Frontal cortex (tissue), 4 donors: ENCODE measurements at places on chromosomes 12 and 14.
A peak's percentile ranks its signal among the peaks of the same experiment; 100 is the strongest.

- peak; percentile 43 for DNase-seq
Measured at GRCh38 chr14:100056964-100057795, 8.0 kb upstream of the EVL start.

- DNase-seq: no peak
Measured at GRCh38 chr14:52352061-52352491, 38.0 kb downstream of the PTGER2 start.

DNA sequence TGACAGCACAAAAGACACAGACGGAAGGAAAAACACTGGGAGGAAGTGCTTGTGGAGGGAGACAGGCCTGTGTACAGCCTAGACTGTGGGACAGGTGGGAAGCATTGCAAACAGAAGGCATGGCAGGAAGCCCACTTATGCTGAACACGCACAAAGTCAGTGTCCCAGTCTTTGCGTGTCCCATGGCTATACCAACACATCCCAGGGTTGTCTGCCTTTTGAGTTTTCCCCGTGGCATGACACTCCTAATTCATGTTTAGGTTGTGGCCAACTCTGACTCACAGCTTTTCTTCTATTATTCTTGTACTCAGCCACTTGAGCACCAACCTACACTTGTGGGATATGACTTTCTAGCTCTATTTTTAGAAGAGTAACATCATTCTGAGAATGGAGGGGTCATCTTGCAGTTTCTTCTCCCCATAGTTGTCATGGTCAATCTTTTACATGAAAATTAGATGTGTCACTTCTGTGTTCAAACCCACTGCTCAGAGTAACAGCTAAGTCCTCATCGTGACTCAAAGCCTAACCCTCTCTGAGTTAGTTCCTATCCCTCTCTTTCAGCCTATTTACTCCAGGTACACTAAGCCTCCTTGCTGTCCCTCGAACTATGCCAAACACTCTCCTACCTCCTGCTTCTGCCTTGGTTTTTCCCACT lies 27.5 kb upstream of the JPH4 start:
- no peak for DNase-seq

GRCh38 chr14:92847278-92847677 lies 53.2 kb downstream of the GOLGA5 start:
- DNase-seq: no peak

- DNase-seq: no peak
Measured at GRCh38 chr14:51318813-51319597, 79.0 kb downstream of the TMX1 start.

DNA sequence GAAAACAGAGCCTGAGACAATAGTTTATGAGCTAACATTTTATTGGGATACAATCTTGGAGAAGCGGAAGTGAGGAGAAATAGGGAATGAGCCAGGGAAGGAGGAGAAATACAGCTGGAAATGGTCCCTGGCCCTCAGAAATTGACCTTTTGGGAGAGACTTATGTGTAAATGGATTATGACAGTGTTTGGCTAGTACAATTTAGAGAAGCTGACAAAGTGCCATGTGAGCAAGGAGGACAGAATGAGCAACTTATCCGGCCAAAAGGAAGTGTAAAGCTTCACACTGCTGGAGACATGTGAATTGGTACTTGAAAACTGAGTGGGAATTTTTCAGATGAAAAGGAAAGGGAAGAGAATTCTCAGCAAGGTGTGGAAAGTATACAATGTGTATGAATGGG lies 2.9 kb downstream of the GLIPR1 start:
- DNase-seq: no peak

DNA sequence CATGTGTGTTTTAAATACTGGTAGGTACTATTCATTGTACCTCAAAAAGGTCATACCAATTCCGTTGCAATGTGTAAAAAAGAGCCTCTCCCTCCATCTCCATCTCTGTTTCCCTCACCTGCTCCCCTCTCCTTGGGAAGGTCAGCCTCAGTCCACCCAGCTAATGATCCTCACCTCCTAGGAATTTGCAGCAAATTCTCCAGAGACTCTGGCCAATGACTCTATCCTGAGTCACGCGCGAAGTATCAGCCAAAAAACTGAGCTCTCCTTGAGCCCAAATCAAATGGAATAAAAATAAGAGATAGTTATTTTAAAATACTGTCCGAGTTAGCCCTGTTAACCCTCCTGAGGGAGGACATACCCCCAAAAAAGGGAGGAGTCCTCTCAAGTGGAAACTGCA lies 148.4 kb downstream of the DPF3 start:
- no peak for DNase-seq

DNA sequence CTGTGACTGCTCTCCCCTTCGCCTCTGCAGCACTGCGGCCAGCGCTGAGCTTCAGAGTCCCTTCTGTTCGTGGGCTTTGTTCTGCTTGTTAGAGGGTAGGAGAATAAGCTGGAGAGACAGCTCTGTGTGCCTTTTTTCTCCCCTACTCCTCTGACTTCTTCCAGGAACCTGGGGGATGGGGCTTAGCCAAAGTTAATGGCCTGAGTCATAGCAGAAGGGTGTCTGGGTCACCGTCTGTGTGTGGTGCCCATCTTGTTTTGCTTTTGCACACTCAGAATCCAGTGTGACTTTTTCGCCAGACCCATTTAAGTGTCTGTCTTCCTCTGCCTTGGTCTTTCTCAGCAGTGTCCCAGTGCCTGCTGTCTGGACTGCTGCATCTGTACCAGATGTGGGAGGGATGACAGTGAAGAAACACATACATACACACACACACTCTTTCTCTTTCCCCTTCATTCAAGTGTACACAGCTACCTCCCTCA lies 3.0 kb downstream of the KIF5A start:
- DNase-seq: no peak

DNA sequence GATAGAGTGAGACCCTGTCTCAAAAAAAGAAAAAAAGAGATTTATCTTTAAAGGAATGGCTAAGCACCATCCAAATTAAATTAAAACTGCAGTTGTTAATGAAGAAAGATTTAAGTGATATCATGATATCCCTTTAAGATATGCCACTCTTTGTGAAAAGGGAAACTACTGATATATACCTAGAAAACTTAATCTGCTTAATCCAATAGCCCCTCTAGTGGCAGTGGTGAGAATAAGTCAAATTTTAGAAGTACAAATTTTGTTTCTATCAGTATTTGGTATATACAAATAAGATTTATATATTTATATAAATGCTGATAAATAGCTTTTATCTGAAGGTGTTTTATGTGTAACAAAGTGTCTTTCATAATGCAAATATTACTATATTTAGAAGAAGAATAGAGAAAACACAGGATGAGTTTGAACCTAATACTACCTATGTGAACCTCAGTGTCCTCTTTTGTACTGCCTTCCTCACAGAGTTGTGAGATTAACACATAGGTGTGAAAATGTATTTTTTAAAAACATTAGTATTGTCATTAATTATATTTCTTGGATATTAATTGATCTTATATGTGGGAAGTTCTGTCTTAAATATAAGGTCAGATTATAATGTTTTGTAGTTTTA lies 51.4 kb upstream of the GARIN2 start:
- no peak for DNase-seq

- DNase-seq: no peak
Measured at GRCh38 chr14:100640471-100641273, 53.5 kb upstream of the BEGAIN start.

GRCh38 chr12:45773747-45774146 lies 44.2 kb downstream of the ARID2 start:
- no peak for DNase-seq

DNA sequence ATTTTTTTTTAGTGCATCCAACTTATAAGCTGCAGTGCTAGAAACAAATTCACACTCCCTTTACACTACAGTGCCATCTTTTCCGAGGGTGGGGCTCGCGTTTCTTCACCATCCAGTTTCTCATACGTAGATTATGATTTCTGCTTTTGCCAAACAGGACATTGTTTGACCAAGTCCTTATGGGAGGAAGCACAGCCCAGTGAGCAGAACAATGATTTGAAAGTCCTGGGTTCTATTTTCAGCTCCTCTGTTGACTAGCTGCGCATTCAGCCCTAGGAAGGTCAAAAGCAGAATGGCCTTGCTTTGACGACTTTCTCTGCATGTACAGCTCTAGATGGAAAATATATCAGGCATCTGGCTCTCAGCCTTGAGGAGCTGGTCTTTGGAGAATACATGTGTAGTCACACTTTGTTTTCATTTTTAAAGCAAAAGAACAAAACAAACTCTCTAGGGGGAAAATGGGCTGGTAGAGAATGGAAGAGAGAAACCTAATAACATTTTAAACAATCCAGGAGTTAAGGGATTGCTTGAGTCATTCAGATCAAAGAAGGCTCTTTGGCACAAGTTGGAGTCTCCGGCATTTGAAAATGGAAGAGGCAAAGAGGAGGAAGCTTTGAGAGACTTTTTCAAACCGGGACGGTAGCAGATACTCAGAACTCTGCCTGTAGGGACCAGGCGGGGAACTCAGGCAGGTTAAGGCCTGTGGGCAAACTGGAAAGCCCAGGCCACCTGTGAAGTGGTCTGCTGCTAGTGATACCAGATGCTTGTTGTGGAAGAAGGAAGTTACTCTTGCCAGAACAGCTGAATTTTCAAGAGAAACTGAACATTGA lies 257.3 kb upstream of the PLEKHG7 start:
- DNase-seq: no peak

DNA sequence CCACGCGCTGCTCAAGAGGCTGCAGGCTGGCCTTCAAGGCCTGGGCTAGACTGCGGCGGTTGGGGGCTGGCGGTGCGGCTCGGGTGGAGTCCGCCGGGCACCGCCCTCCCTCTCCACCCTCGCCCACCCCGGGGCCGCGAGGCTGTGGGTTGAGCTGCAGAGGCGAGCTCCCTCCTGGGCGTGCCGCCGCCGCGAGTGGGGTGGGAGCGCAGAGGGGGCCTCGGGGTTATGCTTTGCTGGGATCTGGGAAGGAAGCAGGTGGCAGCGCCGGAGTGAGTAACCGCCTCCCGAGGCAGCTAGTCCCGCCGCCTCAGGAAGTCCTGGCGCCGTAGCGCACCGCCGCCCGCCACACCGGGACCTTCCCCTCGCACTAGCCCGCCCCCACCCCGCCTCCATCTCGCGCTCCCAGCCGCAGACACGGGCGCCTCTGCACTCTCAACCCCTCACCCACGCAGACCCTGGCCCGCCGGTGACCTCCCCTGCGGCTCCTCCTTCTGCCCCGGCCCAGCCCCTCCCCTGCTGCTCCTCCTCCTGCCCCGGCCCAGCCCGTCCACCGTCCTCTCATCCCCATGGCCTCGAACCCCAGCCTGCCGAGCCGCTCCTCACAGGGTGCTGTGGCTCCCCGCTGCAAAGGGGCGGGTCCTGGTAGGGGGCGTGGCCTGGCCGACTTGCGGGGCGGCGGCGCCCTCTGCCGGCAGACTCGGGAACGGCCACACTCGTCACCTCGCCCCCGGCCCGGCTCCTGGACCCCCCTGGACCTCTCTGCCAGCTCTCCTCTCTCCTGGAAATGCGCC lies 16.6 kb downstream of the TAMALIN start:
- DNase-seq: peak; percentile 94

DNA sequence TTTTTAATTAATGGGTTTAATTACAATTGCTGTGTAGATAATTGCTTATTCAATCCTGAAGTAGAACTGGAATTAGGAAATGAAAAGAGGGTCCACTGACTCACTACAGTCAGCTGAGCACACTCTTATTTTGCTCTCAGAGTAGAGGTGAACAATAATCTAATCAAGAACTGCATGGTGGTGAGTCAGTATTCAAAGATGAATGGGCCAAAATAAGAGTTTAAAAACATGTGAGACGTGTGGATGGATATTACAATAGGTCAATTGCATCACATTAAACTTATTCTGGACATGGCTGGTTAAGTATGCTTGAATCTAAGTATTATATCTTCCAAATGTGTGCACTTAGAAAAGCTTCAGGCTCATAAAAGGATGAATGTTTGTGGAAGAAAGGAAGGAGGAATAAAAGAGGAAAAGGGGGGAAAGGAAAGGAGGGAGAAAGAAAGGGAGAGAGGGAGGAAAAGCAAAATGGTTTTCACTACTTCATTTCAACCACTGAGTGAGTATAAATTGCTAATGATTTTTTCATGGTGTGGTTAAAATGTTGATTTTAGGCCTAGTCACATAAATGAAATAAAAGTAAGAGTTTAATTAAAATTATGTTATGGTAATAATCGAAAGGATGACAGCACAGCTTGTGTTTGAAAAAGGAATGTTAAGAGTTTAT lies 27.0 kb upstream of the EEA1 start:
- DNase-seq: no peak

- no peak for DNase-seq
Measured at GRCh38 chr12:124361996-124362395, 67.1 kb downstream of the RFLNA start.

- no peak for DNase-seq
Measured at GRCh38 chr14:90839024-90839888, 23.0 kb upstream of the TTC7B start.

- DNase-seq: no peak
Measured at GRCh38 chr12:70002097-70002911, 177.3 kb downstream of the MYRFL start.

GRCh38 chr12:15538881-15539280 lies 216.6 kb downstream of the PTPRO start:
- DNase-seq: no peak

DNA sequence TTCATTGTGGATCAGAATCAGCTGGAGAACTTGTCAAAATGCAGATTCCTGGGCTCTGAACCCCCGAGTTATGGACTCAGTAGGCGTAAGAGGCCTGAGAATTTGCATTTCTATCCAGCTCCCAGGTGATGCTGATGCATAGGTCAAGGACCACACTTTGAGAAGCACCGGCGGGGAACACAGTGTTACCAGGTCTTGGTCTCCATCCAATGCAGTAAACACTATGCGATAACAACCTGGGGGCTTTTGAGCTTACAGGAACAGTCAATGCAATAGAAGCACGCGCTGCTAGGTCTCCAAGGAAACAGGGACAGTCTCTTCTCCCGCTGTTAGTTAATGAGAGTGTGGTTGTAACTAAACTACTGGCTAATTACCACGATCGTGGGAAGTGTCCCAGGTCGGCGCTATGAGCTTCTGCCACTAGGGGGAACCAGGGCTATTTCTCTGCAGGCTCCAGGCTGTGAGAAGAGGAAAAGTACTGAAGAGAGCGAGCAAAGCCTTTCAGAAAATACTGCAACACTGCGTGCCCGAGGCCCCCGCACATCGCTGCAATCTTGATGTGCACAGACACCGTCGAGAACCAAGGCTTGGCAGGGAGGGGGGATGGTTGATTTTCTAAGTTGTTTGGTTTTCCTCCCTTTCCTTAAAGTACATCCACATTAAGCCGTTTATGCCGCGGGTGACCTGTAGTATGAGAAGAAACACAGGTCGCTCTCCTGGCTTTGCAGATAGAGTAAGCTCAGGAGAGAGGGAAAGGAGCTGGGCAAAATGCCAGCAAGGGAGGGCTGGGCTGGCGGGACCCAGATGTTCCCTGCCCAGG lies 52.0 kb upstream of the KCNA1 start:
- peak; percentile 43 for DNase-seq

DNA sequence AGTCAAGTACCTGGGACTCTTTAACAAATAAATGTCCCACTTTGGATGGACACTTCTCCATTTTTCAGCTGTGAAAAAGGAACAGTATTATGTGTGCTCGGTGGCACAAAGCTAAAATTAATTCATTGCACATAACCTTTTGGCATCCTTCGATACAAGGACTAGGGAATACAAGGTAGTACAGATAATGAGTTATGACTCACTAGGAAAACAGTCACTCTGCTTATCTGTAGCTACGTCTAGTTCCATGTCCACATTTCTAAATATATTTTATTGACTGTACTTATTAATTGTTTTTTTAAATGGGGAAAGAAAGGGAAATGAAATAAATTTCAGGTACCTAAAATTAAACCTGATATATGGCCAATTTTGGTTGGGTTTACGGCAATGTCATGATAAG lies 35.2 kb upstream of the RIC8B start:
- DNase-seq: no peak

- no peak for DNase-seq
Measured at GRCh38 chr14:67395876-67396189, 16.1 kb downstream of the PLEK2 start.
